MM.1S (cell line): ENCODE measurements at places on chromosomes 3 and 15.

DNA sequence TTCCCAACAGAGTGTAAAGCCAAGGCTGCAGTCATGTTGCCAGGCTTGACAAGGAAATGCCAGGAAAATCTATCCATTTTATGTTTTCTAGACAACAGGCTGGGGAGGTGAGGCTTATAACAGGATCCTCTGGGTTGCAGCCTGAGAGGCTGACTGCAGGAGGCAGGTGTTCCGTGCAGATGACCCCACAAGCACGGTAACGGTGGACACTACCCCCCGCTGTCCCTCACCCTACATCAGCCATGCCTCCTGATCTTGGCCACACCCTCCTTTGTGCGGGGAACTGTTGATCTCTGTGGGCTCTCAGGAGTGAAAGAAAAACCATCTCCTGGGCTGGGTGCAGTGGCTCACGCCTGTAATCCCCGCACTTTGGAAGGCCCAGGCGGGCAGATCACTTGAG lies 68.0 kb upstream of the ADPGK start:
- no peak for DNase-seq

- no peak for DNase-seq
Observed at GRCh38 chr3:194494951-194495374, 8.2 kb upstream of the ATP13A3 start.

- no peak for DNase-seq
Observed at GRCh38 chr3:62451211-62451887, 78.0 kb upstream of the FEZF2 start.

- DNase-seq: no peak
Observed at GRCh38 chr15:82767163-82767829, 38.6 kb downstream of the FSD2 start.
